Activated CD4-positive, alpha-beta T cell treated with anti-CD3 and anti-CD28 coated beads, Interleukin-2, amount 50 U/mL, for 24 hours (primary cell): ENCODE measurements at places on chromosomes 2 and 18.
A peak's percentile ranks its signal among the peaks of the same experiment; 100 is the strongest.

DNA sequence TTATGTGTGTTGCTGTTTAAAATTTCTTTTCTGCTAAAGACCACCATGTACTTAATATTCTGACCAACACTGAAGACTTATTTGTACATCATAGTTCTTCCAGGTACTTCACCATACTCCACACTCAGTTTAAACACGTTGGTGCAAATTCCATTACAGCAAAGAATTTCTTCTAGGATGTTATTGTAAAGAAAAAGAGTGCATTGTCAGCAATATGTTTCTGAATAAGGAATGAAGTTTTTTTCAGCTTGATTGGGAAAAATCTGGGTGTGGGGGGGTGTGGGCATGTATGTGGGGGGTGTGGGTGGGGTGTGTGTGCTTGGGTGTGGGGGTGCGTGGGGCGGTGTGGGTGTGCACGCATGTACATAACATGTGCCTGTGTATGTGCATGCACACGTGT lies 164.1 kb downstream of the PTGR3 start:
- DNase-seq: no peak

DNA sequence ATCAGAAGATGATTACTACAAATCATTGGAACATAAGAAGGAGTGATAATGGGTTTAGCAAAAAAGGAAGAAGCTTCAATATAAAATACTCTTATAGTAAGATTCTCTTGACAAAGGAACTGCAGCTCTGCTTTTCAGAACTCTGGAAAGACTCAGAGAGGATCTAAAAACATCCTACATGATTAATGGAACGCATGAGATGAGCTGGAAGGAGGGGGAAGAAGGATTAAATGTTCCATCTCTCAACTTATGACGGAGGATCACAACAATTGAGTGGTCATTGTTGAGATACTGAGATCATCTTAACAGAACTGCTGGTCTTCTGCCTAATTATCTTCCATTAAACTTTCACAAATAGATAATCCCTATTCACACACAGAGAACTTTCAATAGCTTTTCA lies 267.5 kb upstream of the SLC8A1 start:
- no peak for DNase-seq

DNA sequence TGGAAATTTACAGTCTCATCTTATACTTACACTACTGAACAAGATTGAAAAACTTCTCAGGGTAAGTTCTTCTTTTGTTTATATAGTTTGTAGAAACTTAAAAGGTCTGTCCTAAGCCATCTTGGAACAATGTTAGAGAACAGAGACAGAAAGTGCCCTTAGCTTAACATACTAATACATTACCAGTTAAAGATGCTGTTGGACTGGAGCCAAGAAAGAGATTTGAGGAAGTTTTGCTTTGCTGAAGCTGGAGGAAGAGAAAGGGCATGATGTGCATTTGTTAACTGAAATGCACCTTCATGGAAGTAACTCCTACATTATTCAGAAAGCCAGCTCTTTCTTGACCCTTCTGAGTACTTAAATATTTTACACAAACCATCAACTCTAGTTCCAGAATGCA lies 66.5 kb upstream of the TNFRSF11A start:
- DNase-seq: no peak

DNA sequence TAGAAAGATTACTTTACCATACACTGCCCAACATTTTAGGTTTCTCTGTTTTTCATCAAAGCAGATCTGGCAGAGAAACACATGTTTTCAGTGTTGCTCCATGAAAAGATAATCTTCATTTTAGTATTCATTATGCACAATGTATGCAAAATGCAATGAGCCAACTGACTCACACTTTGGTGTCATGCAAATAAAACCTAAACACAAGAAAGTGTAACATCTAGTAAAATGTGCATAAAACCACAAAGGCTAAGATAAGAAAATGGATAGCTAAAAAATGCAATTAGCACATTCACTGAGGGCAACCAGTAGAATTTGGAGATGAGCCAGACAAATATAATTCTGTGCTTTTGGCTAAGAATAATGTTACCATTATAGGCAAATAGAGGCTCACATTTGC lies 203.5 kb upstream of the UBE2E3 start:
- DNase-seq: no peak

GRCh38 chr2:22634167-22634566 lies 750.8 kb upstream of the KLHL29 start:
- no peak for DNase-seq

- DNase-seq: no peak
Observed at GRCh38 chr2:195636890-195637289, 20.1 kb upstream of the SLC39A10 start.

- no peak for DNase-seq
Observed at GRCh38 chr2:36351736-36352349, 3.7 kb upstream of the CRIM1 start.

- no peak for DNase-seq
Observed at GRCh38 chr18:26208977-26209376, 17.3 kb upstream of the TAF4B start.

- DNase-seq: peak; percentile 42
Observed at GRCh38 chr2:86225581-86225980, 26.3 kb downstream of the MRPL35 start.

GRCh38 chr2:147589127-147589526 lies 255.7 kb upstream of the ACVR2A start:
- no peak for DNase-seq

GRCh38 chr18:12074736-12075135 lies 18.9 kb upstream of the ANKRD62 start:
- no peak for DNase-seq

GRCh38 chr2:155679647-155680046 lies 652.9 kb downstream of the NR4A2 start:
- DNase-seq: no peak

- no peak for DNase-seq
Observed at GRCh38 chr2:54360055-54360792, 95.9 kb upstream of the SPTBN1 start.

- no peak for DNase-seq
Observed at GRCh38 chr18:36376361-36376760, 78.8 kb downstream of the FHOD3 start.

DNA sequence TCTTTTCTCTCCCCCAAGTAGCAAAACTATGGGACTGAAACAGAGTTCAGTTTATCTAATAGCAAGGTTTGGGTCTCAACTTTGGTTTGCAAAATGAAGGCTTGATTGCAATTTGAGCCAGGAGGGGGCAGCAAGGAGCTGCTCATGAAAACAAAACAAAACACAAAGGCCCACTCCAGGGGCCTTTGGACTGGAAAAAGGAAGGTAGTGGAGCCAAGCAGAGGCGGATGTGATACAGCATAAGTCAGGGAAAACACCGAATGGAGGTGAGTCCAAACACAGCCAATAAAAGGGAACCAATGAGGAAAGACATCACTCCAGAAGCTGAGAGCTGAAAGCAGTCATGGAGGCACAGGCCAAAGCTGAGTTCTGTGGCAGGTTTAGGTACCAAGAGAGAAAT lies 799.7 kb upstream of the ACVR2A start:
- DNase-seq: peak; percentile 10

- no peak for DNase-seq
Observed at GRCh38 chr2:147006736-147007141, 838.1 kb upstream of the ACVR2A start.

- DNase-seq: no peak
Observed at GRCh38 chr2:46977899-46978298, 62.3 kb upstream of the MCFD2 start.

GRCh38 chr18:24199372-24199962 lies 60.6 kb downstream of the CABYR start:
- no peak for DNase-seq

DNA sequence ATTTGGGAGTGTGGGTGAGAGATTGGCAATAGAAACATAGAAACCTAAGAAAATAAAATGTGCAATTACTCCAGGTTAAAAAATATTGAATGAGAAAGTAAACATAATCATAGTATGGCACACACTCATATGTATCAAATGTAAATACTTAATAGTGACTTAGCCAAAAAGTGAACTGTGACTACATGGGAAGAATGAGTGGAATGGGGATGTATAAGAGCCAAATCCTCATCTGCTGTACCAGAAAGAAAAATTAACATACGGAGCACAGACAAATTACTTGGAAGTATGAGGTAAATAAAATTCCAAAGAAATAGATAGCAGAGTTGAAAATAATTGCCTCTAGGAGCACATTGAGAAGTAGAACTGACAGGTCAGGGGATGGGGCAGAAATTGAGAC lies 4.0 kb downstream of the FLACC1 start:
- DNase-seq: no peak

DNA sequence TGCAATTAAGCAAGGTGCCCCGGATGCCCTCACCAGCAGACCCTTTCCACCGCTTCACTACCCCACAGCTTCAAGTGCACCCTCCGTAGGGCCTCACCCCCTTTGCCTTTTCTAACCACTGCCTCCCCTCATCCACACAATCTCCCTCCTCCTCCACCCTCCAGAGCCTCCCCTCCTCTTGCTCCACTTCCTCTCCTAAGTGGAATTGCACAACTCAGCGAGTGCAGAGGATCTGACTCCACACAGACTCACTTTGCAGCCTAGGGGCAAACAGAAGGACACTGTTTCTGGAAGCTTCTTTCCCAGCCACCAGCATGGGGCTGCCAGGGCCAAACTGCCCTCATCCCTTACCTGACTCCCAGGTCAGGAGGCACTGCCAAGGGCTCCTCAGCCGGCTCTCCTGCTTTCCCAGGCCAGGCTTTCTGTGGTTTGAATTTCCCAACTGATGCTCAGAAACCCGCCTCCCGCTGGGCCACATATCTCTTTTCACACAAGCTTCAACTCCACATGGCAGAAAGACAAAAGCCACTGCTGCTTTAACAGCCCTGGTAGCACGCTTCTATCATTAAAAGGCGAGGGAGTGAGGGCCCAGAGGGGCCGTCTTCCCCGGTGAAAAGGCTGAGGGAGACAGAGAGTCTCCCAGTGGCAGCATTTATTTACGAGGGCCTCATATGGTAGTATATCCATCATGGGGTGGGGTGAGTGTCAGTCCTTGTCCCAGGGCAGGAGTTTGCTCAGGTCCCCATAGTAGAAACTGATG lies 74.7 kb upstream of the MGAT4A start:
- DNase-seq: no peak

- no peak for DNase-seq
Observed at GRCh38 chr18:23949863-23950262, 64.7 kb upstream of the TTC39C start.

DNA sequence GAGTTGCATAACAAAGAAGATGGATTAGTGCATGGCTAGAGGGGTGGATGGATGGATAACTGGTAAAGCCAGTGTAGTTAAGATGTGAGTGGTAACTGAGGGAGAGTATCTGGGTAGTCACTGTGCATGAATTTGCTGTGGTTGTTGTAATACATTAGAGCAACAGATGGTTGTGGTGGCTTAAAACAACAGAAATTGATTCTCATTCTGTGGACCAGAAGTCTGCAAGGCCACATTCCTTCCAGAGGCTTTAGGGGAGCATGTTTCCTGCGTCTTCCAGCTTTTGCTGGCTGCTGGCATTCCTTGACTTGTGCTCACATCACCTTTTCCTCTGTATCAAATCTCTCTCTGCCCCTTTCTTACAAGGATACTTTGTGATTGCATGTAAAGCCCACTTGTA lies 155.4 kb downstream of the ASB1 start:
- no peak for DNase-seq

GRCh38 chr18:12441475-12442034 lies 33.8 kb downstream of the PRELID3A start:
- no peak for DNase-seq

GRCh38 chr2:46983065-46983801 lies 67.6 kb upstream of the MCFD2 start:
- no peak for DNase-seq

GRCh38 chr2:235492850-235493344 lies 946 bp upstream of the AGAP1 start:
- DNase-seq: no peak

GRCh38 chr2:118911166-118911856 lies 30.7 kb upstream of the MARCO start:
- no peak for DNase-seq
